BJ (cell line): ENCODE measurements at places on chromosomes 16 and 17.
A peak's percentile ranks its signal among the peaks of the same experiment; 100 is the strongest.

- no peak for DNase-seq
Measured at GRCh38 chr16:78982096-78982744, 618.3 kb downstream of the MAF start.

DNA sequence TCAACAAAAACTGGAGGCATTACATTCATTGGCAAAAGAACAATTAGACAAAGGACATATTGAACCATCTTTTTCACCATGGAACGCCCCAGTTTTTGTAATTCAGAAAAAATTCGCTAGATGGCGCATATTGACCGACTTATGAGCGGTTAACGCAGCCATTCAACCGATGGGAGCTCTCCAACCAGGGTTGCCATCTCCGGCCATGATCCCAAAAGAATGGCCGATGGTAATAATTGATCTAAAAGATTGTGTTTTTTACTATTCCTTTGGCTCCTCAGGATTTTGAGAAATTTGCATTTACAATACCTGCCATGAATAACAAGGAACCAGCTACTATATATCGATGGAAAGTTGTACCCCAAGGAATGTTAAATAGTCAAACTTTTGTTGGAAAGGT lies 21.4 kb downstream of the ALOX15B start:
- DNase-seq: peak; percentile 8

DNA sequence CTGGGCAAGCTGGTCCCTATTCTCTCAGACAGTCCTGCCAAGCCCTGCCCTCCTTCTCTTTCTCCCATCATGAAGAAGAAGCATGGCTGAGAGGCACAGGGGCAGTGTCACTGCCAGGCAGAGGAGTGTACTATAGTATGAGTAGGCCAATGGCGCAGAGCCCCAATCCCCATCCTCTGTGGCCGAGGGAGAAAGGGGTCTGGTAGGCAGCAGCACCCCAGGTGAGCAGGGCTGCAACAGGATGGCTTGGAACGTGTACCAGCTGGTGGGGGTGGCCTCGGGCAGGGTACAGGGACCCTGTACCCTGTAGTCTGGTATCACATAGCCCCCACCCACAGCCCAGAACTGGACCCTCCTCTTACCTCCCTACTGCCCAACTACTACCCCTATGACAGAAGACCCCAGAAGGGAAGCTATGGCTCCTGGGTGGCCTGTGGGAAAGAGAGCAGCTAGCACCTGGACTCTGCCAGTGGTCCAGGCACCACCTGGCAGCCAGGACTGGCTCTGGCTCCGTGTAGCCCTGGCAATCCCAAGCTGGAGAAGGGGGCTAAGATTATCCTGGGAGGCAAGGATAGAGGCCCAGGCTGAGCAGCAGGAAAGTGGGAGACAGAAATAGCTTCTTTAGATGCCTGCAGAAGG lies 4.4 kb downstream of the SMARCD2 start:
- no peak for DNase-seq

- DNase-seq: no peak
Measured at GRCh38 chr17:35041390-35041789, 22.1 kb downstream of the RFFL start.

- no peak for DNase-seq
Measured at GRCh38 chr17:2050300-2051060, 4.4 kb upstream of the HIC1 start.

DNA sequence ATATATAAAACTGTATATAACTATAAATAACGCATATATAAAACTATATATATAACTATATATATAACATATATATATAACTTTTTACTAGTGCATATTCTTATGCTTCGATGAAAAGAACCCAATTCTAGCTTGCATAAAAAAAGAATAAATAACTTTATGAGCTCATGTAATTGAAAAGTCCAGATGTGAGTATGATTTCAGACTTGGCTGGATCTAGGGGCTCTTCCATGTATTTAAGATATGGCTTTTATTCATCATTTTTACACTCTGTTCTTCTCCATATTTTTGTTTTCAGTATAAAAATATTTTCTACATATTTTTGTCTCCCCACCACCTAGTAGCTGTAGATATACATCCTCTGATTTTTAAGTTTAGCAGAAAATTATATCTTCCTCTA lies 417.5 kb downstream of the CDH11 start:
- DNase-seq: no peak

DNA sequence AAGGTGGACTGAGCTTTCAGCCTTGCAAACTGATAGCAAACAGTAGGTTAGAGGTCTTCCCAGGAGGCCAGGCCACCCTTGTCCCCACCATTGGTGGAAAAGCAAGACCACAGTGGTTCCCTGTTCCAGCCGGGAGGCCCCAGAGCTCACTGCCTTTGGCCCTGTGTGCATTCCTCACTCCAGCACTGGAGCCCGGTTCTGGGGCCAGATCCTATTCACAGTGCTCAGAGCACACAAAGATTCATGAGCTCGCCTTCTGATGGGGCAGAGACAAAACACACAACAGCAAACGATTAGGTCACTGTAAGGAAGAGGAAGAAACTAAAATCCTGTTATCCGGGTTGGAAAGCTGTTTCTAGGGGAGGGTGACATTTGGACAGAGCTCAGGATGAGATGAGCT lies 5.6 kb upstream of the PGS1 start:
- DNase-seq: no peak

DNA sequence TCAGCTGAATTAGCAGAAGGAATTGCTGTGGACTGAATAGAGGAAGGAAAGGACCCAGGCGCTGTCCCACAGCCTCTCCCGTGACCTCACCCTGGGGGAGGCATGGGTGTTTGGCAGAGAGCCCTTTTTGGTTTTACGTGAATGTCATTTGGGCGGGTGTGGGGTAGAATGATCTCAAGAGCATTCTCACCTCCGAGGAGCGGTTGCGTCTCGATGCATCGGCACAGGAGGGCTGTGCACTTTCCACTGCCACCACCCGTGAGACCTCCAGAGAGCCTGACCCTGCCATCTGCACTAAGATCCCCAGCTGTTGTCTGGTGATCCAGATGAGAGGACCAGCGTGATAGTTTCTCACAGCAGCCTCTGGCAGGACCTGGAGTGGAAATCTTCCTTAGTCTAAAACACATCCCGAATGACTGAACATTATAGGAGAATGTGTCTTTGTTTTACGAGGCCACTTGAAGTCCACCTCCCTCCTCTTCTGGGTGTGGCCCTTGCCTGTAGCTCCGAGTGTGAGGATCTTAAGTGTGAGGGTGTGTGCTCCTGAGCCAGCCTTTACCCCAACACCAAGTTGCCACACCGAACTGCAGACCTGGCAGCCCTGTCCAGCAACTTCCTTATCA lies 29.3 kb downstream of the FOXK2 start:
- DNase-seq: no peak

DNA sequence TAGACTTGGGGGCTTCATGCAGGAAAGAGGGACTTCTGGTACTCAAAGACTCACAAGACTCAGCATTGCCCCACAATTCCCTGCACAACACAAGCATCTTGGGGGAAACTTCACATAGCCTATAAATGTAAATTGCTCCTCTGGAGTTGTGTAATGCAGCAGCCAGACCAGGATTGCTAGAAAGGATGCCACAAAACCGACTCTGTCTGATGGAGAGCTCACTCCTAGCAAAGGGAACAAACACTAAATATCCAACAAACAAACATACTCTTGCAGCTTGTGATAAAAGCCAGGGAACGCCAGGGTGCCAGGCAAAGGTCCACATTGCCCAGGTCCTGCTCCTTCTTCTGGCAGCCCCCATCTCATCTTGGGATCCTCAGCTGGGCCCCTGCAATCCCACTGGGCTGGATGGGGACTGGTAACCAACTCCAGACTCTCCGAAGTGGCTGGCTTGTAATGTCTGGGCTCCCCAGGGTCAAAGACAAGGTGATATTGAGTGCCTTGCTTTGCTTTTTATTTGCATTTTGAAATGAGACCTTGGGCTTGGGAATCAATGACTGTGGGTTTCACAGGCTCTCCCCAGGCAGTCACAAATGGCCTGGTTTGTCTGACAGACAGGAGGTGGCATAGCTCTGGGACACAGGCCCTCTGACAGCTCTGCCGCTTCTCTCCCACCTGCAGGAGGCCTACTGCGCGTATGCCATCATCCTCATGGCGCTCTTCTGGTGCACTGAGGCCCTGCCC lies 15.3 kb downstream of the SLC13A2 start:
- no peak for DNase-seq

- DNase-seq: no peak
Measured at GRCh38 chr17:39676198-39676819, 8.1 kb downstream of the PNMT start.

GRCh38 chr16:1972490-1972877 lies 631 bp downstream of the TBL3 start:
- DNase-seq: no peak

- DNase-seq: peak; percentile 10
Measured at GRCh38 chr16:64711026-64711425, 410.8 kb downstream of the CDH11 start.

DNA sequence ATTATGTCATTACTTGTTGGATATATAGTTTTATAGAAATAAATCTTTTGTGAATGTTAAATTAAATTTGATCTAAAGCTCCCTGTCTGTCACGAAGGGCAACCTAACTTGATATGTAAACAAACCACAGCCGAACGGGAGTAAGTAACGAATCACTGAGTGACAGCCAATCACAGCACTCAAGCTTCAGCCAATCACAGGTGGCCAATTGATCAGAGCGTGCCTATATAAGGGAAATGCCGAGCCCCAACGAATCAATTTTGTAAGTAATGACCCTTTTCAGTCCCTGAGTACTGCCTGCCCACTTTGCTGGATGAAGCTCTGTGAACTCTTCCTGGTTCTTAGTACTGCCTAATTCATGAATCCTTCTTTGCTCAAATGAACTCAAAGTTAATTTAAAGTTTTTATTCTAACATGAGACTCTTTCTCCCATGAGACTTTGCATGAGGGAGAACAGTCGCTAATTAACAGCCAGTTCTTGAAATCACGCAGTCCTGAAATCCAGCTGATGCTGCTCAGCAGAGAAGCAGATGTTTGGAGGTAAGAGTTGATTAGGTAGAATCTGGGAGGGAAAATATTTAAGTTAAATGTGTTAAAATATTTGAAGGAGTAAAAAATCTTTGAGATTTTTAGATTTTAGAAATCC lies 302.2 kb downstream of the CNTNAP4 start:
- no peak for DNase-seq

GRCh38 chr17:60305141-60305540 lies 86.8 kb downstream of the USP32 start:
- no peak for DNase-seq

DNA sequence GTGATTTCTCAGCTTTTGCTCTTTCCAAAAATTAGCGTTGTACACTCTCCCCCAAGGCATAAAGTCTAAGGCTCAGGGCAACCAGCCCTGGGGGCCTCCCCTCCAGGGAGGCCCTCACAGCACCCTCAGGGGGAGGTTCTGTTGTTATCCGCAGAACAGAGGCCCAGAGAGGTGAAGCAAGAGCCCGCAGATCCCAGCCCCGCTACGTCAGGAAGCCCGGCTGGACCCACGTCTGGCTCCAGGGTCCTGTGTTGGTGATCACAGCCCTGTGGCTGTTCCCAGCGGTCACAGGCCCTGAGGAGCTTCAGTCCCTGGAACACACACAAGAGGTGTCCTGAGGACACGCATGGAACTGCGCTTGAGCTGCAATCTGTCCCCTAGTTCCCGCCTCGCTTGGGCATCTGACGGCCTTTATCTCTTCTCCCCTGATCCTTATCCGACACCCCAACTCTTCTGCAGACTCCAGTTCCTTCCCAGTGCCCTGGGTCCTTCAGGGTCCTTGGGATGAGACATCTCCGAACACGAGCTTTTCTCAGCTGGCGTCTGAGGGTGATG lies 1.1 kb upstream of the ZG16B start:
- DNase-seq: no peak

DNA sequence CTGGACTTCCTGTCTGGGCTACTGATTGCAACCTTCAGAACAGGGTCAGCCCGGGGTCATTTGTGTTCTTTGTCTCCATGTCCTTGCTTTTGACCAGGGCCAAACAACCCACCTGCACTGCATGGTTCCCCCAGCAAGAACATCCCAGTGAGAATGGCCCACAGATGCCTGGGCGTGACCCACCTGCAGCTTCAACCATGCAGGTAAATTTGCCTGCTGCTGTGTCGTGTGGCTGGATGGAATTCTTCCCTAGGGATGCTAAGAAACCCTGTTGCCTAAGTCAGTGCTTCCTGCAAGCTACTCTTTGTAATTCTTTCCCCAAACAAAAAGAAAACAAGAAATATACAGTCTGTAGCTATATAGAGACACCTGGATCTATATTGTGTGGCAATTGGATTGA lies 12.5 kb downstream of the CDH13 start:
- DNase-seq: no peak

DNA sequence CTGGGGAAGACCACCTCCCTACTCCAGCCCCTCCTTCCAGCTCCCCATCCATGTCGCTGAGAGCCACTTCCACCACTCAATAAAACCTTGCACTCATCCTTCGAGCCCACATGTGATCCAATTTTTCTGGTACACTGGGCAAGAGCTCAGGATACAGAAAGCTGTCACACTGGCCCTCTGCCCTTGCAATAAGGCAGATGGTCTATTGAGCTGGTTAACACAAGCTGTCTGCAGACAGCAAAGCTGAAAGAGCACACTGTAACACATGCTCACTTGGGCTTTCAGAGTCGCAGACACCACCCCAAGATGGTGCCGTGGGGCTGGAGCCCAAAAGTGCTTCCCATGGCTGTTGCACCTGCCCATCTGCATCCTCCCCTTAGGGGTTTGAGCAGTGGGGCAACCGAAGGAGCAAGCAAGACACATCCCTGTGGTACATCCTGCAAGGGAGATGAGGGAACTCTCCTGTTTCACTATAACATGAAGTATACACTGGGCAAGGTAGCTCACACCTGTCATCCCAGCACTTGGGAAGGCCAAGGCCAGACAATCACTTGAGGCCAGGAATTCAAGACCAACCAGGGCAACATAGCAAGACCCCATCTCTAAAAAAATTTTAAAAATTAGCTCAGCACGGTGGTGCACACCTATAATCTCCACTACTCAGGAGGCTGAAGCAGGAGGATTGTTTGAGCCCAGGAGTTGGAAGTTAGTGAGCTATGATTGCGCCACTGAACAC lies 52.8 kb upstream of the C17orf78 start:
- DNase-seq: no peak

GRCh38 chr17:307741-308507 lies 44.7 kb downstream of the RPH3AL start:
- no peak for DNase-seq

- DNase-seq: no peak
Measured at GRCh38 chr17:76510831-76511244, 9.6 kb upstream of the RHBDF2 start.

GRCh38 chr16:4415538-4416199 lies 727 bp downstream of the CORO7 start:
- no peak for DNase-seq

DNA sequence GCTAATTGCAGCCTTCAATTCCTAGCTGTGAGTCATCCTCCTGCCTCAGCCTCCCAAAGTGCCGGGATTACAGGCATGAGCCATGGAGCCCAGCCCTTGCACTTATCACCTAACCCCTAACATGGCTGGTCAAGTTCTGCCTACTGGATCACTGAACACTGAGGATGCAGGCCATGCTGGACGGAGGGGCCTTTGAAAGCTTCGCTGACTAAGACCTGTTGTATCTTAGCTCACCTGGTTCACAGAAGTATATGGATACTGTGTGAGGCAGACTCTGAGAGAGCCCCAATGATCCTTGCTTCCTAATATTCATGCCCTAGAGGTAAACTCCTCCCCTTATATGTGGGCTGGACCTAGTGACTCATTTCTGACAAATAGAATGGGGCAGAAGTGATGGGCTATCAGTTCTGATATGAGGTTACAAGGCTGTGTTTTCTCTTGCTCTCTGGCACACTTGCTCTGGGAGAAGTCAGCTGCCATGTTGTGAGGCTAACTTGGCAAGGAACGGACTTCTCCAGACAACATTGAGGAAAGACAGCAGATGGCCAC lies 11.7 kb upstream of the TMIGD1 start:
- no peak for DNase-seq
